NCI-H1105 treated with DMSO at 0.1 percent for 48 hours (cell line): ENCODE measurements at places on chromosomes 5 and 9.

DNA sequence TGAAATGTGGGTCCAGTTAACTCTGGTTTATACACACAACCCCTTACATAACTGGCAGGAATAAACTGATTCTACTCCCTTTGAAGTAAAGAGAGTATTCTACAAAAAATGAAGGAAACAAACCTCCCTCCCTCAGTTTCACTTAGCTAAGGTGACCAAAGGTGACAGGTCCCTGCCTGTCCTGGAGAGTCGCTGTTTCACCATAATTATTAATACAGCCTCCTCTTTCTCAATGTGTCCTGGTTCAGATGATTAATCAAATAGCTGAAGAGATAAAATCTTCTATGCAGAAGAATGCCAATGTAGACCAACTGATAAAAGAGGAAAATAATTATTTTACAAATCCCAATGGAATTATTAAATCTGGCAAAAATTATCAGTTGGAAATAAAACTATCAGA is 163.7 kb upstream of the GNA14 start:
- DNase-seq = no peak

- DNase-seq = no peak
Measured at GRCh38 chr9:113215132-113215531, 5.9 kb downstream of the FKBP15 start.

DNA sequence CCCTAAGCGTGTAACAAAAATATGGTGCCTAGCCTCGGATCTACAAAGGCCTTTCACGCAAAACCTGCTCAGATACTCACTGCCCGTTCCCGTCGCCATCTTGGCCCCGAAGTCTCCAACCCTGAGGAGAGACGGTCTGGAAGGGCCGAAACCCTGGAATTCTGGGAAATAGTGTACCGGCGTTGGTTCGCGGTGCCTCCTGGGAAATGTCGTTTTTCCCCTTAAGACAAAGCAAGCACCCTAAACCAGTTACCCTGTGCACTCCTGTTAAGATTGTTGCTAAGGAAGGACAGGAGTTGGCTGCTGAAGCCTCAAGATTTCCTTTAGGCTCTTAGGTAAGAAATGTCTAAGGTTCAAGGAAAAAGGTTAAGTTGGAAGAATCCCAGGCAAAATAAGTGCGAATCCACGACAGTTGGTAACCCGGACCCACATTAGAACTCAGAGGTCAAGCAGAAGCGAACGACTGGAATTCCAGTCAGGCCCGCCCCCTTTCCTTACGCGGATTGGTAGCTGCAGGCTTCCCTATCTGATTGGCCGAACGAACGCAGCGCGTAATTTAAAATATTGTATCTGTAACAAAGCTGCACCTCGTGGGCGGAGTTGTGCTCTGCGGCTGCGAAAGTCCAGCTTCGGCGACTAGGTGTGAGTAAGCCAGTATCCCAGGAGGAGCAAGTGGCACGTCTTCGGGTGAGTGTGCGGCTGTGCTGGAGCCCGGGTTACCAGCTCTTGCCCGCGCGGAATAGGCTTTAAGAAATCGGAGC is at the start of the genes BRD8 and KIF20A:
BRD8 (minus strand) TSS at position 115 of the 761 bp plus-strand sequence; CDS start at position 99, 16 bp downstream.
KIF20A (plus strand) TSS at position 597 of the 761 bp plus-strand sequence. CDS start 569 bp downstream, outside the sequence.
- peak; percentile 91 for DNase-seq

- DNase-seq = no peak
Measured at GRCh38 chr5:149959406-149960236, 937 bp upstream of the SLC26A2 start.

GRCh38 chr5:132496631-132497487 is 6.3 kb upstream of the IRF1 start:
- DNase-seq = peak; percentile 28

DNA sequence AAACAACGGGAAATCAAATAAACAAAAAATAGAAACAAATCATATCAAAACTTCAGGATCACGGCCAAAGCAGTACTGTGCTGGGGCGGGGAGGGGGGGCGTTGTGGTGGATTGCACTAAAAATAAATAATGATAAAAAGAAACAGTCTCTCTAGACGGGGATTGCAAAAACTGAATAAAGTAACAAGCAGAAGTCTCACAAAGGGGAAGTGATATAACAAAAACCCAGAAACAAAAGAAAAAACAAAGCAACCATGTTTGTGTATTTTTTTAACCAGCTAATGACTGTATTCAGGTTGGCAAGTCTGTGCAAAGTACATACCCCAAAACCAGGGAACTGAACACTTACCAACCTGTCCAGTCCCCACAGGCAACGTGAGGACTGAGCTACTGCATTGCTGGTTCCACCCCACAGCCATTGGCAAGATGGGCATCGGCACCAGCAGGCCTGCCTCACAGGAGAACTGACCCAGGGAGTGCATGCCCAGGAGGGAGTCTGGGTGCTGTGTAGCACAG is 24.1 kb downstream of the BICD2 start:
- no peak for DNase-seq

GRCh38 chr5:148312153-148312552 is at the start of gene SPINK7:
TSS of gene SPINK7 (plus strand) at chr5:148312423. CDS start at chr5:148312484, 61 bp downstream.
- DNase-seq = no peak

DNA sequence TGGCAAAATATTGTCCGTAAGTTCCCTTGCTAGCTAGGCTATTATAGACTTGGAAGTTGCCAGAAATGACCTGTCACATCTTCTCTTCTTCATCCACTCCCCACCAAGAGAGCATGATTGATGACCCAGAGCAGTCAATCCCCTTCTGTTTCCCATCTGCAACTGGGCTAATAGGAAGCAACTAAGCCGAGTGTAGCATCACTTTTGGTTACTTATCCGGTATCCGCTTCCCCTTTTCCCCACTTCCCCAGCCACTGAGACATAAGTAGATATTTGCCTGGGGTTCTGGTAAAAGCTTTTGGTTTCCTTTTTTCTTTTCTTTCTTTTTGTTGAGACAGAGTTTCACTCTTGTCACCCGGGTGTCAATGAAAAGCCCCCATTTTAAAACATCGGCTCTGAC is 29.4 kb upstream of the LIFR start:
- DNase-seq = no peak

DNA sequence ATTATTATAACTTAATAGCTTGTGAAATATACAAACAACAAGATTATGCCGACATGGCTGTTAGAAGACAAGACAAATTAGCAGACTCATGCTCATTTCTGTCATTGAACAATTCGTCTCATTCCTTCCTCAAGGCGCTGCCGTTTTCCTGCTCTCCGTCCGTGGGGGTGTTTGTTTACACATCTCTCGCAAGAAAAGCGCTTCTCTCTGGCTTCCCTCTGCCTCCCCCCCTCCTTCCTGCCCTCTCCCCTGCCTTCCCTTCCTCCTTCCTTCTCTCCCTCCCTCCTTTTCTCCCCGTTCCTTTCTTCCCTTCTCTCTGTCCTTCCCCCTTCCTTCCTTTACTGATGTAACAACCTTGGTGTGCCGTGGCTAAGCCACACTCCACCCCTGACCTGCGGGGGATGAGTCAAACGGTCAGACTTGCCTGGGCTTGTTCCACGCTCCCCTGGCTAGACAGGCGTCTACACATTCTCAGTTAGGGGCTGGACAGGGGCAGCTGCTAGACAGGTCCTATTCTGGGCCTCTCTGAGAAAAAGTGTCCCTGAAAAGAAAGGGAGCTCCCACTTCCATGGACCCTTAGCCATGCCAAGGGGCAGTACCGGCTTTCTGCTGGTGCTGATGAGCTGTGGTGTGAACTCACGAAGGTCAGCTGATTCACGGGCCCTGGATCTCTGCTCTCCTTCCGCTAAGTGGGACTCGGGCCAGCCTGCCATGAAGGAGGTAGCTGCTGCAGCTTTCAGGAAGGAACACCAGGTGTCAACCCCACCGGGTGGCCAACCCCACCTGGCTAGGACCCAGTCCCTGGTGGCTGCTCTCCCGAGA is 32.0 kb upstream of the SPTLC1 start:
- DNase-seq = peak; percentile 53

- DNase-seq = no peak
Measured at GRCh38 chr9:115691693-115692092, 461.9 kb upstream of the PAPPA start.
